Activated T-helper 17 cell treated with anti-CD3 and anti-CD28 coated beads, Interleukin-2, amount 50 U/mL, for 72 hours (primary cell): ENCODE measurements at places on chromosomes 6 and 20. TPM values are rescaled to one million over a fixed set of nuclear protein-coding genes. Genes with fewer than 3 reads are reported as not detected.

The DEFB132 gene
- not detected for total RNA-seq

The ARG1 gene
- total RNA-seq, result not detected

The RIMS1 gene
- total RNA-seq, result not detected

The HLA-DOB gene
- total RNA-seq, result 2.8 TPM

The RIMS4 gene
- total RNA-seq, result 0.13 TPM

The PRDM1 gene
- total RNA-seq, result 149 TPM

The ELOVL2 gene
- not detected for total RNA-seq

The SH3BGRL2 gene
- total RNA-seq, result 0.06 TPM

The FAM184A gene
- 10.6 TPM for total RNA-seq

The NNAT gene
- total RNA-seq, result not detected
